ENCODE measurements at places on chromosomes 3 and 15.

DNA sequence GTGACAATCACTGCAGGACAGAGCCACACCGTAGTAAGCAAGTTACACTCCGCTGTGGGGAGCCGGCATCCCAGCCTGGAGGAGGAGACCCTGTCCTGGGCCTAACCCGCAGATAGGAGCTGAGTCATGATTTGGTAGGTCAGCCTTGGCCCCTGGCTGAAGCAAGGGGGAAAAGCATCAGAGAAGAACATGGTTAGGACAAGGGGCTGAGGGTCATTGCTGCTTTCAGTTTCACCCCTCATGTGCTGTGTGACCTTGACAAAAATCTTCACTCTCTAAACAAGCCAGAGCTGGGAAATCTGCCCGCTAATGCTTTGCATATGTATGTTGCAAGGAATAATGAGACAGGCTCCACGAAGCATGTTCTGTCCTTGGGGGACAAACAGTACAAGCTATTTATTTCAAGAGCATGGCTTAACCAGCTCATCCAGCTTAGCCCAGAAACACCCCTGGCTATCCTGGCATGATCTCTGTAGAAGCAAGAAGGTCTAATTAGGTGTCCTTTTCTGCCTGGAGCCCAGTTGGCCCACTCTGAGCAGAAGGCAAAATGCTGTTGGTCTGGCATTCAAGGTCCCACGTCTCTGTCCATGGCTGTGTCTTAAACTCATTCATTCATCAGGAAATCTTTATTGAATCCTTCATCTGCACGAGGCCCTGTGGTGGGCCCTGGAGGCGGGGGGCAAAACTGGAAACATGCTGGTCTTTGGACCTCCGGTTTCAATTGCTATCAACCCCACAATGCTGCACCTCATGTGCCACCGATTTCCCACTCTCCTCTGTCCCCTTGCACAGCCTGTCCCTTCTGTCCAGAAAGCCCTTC is 221.3 kb upstream of the LYSMD4 start:
- no peak for DNase-seq

DNA sequence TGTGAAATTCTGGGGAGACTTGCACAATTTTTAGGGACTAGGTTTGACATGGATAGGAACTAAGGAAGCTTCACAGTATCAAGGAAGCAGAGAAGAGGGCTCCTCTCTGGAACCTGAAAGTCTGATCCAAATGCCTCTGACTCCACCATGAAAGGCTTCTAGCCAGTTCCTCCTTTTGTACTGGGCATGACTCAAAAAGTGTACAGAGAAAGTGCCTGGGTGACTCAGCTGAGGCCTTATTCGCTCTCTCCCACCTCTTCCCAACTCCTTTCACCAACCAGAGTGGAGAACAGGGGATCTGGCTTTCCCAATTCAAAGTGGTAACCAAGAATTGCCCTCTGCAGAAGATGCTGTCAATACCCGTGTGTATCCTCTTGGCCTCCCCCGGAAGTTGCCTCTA is 342.9 kb upstream of the PROK2 start:
- DNase-seq, result no peak

DNA sequence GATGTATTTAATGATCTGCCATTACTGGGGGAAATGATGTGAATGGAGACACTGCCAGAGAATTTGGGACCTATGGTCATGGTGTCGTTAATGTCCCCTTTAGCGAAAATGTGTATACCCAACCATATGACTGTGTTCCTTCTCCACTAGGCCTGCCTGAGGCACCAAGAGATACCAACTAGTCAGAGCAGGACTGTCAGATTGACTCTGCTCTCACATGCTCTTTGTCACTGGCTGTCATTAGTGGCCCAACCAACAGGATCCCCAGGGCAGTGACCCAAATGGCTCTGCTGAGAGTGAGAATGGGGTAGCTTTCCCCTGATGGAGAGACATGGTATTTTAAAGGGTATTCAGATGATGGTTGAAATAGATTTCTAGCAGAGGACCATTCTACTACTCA is 2.8 kb downstream of the TAGLN3 start:
- DNase-seq, result no peak

DNA sequence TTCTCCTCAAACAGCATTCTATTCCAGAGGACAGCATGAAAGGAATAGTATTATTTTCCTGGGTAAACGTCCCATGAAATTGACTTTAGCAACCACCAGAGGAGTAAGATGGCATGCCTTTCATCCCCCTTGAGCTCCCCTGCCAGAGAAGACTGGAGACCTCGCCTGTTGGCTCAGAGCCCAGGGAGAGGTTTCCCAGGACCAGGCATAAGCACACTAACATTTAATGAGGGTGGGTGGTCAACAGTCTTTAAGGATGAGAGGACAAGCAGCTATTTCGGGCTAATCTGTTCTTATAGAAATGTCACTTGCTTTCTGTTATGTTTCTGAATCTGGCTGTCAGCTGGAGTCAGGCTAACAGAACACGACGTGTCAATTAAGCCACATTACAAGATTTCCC is 390.5 kb downstream of the GABRG3 start:
- DNase-seq, result no peak

GRCh38 chr15:100689131-100689899 is 86.9 kb downstream of the ASB7 start:
- DNase-seq, result no peak

- no peak for DNase-seq
These were observed 93.0 kb downstream of the HHLA2 start for GRCh38 chr3:108389372-108389771.

- no peak for DNase-seq
These were observed 50.3 kb downstream of the FBLN2 start for GRCh38 chr3:13598926-13599886.

GRCh38 chr3:126394179-126394976 is at the start of gene CFAP100:
Gene CFAP100, plus strand, starts transcription at chr3:126394909. Its CDS starts 1,092 bp downstream, at chr3:126396001.
- DNase-seq, result no peak

GRCh38 chr3:171286580-171287249 is 173.5 kb downstream of the TNIK start:
- DNase-seq, result no peak

- DNase-seq, result no peak
These were observed 52.5 kb downstream of the IFT80 start for GRCh38 chr3:160346511-160346910.

- DNase-seq, result no peak
These were observed 1.1 kb upstream of the NR2C2 start for GRCh38 chr3:14946236-14946635.

DNA sequence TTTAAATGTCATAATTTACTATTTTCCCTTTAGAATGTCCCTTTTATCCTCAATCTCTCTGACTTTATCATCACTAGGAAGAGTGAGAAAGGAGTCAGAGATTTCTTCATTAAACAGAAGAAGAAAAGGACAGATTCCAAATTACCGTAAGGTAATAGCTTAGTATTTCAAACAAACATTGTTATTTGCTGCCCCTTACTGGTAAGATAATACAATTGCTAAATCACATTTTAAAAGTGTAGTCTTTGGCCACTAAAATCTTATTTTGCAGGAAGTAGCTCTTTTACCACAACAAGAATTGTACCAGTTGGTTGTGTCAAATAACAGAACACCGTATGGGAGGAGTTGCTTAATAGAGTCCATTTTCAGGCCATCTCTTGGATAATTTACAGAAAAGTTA is 53.7 kb downstream of the CGGBP1 start:
- DNase-seq, result no peak

DNA sequence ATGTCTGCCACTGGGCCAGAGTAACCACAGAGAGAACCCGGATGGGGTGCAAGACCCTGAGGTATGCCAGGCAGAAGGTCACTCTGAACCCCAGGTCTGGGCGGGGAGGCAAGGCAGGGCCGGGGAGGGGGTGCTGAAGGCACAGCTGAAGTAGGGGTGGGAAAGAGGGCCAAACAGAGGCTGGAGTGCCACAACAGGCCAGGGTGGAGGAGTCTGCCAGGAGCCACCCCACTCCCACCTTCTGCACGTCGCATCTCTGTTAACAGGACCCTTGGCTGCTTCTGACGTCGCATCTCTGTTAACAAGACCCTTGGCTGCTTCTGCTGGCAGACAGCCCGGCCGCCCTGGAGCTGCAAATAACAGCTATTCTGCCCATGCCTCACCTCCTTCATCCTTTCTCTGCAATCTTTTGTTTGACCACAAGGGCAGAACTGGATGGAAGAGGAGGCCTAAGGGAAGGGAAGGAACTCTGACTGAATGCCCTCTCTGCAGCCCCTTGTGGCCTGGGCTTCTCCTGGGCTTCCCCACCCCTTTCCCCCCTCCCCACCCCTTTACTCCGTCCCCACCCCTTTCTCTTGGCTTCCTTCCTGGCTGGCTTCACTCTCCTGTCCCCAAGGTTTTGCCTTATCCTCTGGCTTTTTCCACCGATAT is 20.6 kb upstream of the FBLN2 start:
- DNase-seq, result no peak

GRCh38 chr3:133377396-133377795 is 22.5 kb upstream of the BFSP2 start:
- DNase-seq, result no peak

GRCh38 chr3:124694486-124694885 is 35.8 kb upstream of the UMPS start:
- no peak for DNase-seq

Data from NCI-H187 (cell line).